Fibroblast of pulmonary artery (primary cell): ENCODE measurements at places on chromosomes 1 and 21.

- peak; percentile 100 for DNase-seq
These were observed 162.8 kb downstream of the NTPCR start for GRCh38 chr1:233113009-233113879.

DNA sequence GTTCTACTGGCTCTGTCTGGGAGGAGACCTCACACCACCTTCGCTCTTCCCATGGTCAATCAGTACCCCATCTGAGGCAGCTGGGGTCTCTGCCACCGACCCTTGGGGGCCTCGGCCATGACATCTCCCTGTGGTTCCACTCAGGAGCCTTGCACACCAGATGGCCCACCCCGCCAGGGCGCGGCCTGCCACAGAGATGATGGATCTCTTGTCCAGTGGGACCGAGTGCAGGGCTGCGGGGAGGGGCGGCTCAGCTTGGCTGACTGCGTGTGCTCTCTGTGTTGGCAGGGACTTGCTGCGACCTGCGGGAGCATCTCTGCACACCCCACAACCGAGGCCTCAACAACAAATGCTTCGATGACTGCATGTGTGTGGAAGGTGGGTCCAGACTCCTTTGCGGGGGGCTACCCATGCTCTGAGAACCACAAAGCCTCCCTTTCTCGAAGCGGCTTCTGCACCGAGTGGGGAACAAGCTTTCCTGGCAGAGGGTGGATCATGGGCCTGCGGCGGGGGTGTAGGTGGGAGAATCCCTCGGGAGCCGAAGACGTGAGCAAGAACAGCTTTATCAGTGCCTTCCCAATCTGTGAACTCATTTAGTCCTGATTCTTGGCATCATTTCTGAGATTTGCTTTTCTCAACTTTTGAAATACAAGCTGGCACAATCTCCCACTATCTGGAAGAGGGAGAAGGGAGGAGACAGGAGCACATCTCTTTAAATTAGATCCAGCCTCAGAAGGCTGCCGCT lies 20.9 kb upstream of the AGTRAP start:
- no peak for DNase-seq

DNA sequence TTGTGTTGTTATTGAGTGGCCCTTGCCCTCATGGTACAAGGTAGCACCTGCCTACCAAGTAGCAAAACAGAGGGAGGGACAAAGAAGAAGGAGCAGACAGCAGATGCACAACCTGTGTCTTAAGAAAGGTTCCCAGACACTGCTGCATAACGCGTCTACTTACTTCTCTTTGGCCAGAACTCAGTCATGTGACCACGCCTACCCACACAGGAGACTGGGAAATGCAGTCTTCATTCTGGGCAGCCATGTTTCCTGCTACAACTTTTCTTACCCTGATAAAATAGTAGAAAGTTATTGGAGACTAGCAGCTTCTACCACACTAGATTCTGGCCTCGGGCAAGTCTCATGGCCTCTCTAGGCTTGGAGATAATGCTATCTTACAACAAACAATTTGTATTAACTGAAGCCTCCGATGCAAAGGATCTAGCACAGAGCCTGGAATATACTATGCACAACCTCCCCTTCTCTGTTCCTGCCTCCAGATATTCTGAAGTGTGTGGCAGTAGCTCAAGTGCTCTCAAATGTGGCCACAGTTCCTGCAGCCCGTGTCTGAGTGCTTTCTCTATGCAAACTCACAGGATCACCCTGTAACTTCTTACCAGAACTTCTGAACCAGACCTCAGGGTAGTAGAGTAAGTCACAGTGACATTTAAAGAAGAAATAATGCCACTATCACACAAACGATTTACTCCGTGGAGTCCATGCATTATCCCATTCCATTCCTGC lies 34.1 kb upstream of the BTG2 start:
- peak; percentile 82 for DNase-seq

DNA sequence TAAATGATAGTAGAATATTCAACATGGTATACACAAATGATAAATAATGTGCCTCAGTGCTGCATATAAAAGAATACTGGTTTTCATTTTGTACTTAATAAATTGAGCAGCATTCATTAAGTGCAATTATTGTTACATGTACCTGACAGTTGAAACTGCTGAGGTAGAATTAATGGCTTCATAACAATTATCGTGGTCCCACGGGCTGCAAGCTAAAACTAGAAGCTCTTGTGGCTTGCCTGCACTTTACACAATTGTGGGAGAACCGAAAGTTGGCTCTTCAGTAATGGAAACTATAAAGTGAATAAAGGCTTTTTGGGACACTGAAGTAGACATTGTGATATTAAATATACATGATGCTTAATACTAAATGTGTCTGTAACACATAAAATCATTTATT lies 23.2 kb downstream of the INSL5 start:
- no peak for DNase-seq

GRCh38 chr1:55262822-55263221 lies 47.7 kb upstream of the USP24 start:
- peak; percentile 46 for DNase-seq

DNA sequence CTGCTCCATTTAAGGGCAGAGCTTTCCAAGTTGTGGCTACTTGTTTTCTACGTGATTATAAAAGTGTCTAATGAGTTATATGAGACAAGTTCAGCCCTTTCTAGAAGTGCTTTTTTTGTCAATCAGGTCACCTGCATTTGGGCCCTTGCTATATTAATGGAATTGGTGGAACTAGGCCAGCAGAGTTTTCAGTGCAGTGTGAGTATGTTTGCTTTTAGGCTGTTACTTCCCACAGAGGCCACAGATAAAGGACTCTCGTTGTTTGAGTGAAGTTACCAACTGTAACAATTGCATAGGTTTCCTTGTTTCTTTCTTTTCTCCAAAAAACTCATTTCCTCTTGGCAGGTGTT lies 10.9 kb downstream of the SMAP2 start:
- no peak for DNase-seq

- DNase-seq: no peak
These were observed 19.4 kb upstream of the LAMTOR5 start for GRCh38 chr1:110426854-110427253.
